RPMI7951 (cell line): ENCODE measurements at places on chromosomes 4 and X. TPM values are rescaled to one million over a fixed set of nuclear protein-coding genes. Genes with fewer than 3 reads are reported as not detected.

DNA sequence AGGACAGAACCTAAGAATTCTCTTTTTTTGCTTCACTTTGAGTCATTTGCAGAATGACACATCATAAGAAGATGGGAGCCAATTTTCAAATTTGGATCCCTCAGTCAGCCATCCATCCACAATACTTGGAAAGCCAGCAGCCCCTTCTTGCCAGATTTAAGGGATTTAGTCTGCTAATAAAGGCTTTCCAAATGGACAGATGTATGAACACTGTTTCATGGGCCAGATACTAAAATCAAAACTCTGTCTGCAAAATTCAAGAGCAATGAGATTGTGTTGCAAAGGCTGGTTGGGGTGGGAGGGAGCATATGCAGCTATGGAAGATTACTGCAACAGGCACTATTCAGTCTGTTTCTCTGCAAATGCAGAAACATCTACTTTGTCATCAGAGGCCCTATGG lies 37.7 kb upstream of the KCNIP4 start:
- DNase-seq = no peak

DNA sequence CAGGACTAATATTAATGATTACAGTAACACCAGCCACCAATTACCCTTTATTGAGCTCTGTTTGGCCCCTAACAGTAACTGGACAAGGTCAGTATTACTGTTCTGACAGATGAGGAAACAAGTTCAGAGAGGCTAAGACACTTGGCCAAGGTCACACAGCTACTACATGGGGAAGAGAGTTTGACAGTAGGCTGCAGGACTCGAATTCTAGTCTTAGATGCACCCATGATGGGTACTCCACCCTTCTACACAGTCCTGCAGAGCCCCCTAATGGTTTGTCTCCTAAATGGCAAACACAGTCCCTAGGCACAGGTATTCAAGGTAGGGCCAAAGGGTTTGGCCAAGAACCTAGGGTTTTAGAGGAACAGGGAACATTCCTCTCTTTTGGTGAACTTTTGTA lies 93.9 kb downstream of the NSUN7 start:
- DNase-seq = no peak

GRCh38 chr4:74117024-74117534 lies 18.1 kb upstream of the CXCL2 start:
- DNase-seq = peak; percentile 96

DNA sequence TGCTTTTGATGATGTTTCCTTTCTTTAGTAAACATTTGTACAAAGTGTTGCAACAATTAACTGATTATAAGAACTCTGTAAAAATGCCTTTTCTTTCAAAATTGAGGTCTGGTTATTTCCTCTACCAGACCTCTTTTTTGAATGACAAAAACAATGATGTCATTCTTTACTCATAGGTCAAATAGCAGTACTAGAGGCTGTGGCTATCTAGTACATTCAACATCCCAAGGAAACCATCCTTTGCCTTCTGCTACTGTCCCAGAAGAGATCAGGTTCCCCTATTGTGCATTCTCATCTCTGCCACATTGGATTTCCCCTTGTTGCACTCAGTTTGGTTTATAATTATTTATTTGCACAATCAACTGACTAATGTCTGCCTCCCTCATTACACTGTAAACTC lies 19.1 kb upstream of the MAD2L1 start:
- no peak for DNase-seq

DNA sequence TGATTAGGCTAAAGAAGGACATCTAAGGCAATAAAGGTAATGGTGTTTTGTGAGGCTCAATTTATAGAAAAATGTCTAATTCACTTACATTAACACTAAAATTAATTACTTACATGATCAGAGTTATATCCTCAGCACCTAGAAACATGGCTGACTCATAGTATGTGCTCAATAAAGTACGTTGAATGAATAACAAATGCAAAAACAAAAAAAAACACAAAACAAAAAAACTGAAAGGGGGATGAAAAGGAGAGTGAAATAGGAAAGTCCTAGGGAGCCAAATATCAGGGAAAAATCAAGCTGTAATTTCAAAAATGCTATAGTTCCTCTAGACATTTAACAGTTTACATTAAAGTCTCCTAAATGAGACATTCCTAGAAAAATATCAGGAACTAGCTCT lies 18.7 kb downstream of the MBNL3 start:
- DNase-seq = no peak

DNA sequence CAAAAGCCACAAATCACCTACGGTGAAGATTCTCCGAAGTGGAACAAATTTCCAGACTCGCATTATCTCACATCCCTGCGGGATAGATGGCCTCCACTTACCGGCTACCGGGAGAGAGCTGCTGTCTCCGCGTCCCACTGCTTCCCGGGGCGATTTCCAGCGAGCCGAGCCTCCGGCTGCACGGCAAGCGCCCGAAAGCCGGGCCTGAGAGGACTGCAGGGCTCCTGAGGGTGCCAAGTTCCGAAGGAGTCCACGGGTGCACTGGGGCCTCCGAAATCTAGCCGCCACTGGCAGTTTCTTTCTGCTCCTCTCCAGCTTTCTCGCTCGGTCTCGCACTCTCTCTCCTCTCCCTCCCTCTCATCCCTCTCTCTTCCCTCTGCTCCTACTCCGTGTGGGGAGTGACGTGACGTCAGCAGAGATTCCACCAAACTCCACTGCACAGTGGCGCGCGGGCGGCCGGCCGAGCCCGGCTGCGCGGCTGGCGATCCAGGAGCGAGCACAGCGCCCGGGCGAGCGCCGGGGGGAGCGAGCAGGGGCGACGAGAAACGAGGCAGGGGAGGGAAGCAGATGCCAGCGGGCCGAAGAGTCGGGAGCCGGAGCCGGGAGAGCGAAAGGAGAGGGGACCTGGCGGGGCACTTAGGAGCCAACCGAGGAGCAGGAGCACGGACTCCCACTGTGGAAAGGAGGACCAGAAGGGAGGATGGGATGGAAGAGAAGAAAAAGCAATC lies 14.0 kb upstream of the PITX2 start:
- peak; percentile 34 for DNase-seq

- no peak for DNase-seq
Observed at GRCh38 chr4:82864336-82864979, 26.5 kb downstream of the SEC31A start.

DNA sequence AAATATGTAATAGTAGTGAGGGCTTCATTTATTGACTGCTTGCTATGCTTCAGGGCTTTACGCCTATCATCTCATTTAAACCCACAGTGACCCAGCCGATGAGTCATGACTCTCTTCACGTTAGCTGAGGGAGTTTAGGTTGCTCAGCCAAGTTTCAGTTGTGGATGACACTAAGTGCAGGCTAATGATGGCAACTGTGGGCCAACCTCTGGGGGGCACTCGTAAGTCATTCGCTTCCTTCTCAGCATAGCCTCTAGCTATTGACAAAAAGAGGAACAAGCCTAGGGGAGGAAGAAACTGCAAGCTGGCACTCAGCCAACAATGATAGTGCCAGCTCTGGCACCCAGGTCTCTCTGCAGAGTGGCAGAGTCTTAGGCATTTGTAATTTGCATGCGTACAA lies 325.0 kb downstream of the ARHGAP10 start:
- DNase-seq = peak; percentile 74

DNA sequence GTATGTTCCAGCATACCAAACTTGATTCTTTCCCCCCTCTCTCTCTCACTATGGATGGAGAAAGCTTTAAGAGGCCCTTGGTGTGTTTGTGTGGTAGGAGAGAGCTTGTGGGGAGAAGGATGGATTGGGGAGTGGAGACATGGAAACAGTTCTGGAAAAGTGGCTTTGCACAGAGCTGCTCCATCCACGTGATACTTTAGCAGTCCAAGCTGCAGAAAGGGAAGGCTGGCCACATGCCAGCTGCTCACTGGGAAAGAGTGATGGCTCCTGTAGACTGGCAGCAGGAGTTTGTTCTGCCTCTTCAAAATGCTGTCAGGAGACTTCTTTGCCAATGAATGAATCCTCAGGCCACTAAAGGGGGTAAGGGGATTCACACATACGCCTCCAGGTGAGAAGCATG lies 21.7 kb upstream of the SEC24B start:
- peak; percentile 23 for DNase-seq

GRCh38 chr4:960636-961350 lies 12.6 kb downstream of the DGKQ start:
- no peak for DNase-seq

- no peak for DNase-seq
Observed at GRCh38 chrX:72308209-72308565, 2.5 kb upstream of the CITED1 start.

DNA sequence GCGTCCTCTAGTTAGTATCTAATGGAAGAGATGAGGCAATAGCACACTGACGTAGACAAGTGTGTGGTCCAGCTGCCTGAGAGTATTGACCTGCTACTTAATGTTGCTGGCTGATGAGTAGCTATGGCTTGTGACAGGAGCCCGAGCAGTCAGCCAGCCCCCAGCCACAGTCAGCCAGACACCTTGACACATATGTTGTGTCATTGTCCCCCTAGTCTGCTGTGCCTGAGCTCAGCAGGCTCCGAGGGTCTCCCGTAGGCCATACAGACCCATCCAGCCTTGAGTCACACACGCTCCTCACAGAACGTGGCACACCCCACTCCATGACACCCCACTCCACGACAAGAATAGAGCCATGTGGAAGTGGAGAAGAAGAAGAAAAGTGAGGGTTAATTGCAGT lies 362.1 kb downstream of the UNC5C start:
- DNase-seq = no peak

- DNase-seq = peak; percentile 69
Observed at GRCh38 chr4:41212616-41213203, 1.6 kb downstream of the APBB2 start.

- DNase-seq = peak; percentile 78
Observed at GRCh38 chr4:105061136-105061696, 85.5 kb upstream of the TET2 start.

- DNase-seq = no peak
Observed at GRCh38 chr4:185307136-185307950, 88.4 kb downstream of the LRP2BP start.

GRCh38 chrX:123740536-123740935 lies 7.7 kb upstream of the THOC2 start:
- no peak for DNase-seq

- DNase-seq = peak; percentile 31
Observed at GRCh38 chr4:128519163-128519830, 231.7 kb upstream of the PGRMC2 start.

GRCh38 chrX:49970674-49971073 lies 48.3 kb downstream of the CLCN5 start:
- no peak for DNase-seq

DNA sequence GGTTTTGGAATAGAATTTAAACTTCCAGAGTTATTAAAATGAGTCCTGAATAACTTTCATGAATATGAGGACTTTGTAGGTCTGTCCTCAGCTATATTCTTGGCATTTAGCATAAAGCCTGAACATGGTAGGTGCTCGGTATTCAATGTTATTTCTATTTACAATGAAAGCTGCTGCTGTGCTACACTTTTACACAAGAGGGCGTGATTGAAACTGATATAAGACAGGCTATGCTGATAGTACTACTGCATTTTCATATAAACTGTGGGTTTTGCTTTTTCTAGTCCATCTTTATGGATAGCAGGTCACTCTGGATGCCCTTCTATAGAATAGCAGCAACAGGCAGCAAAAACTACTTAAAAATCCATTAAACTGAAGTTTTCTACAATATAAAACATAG lies 12.3 kb upstream of the GNPDA2 start:
- DNase-seq = no peak

DNA sequence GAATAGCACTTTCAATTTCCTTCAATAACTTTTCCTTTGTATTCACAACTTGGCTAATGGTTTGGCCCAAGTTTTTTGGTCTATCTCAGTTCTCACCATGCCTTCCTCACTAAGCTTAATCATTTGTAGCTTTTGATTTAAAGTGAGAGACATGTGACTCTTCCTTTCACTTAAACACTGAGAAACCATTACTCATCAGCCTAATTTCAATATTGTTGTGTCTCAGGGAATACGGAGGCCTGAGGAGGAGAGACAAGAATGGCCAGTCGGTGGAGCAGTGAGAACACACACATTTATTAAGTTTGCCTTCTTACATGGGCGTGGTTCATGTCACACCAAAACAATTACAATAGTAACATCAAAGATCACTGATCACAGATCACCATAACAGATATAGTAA lies 56.7 kb downstream of the TSPAN5 start:
- DNase-seq = peak; percentile 62

DNA sequence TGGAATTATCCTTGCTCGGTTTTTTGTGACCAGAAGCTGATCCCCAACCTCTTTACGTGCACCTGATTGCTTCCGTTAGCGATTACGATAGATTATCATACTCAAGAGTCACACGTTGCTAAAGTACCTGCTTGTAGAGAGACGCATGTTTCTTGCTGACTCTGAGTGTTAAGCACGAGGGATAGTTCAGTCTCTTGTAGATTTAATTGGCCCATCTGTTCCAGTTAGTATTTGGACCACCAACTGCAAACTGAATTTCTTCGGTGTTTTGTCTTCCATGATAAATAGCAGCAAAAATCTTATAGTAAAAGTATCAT lies 516 bp upstream of the COX18 start:
- DNase-seq = no peak

DNA sequence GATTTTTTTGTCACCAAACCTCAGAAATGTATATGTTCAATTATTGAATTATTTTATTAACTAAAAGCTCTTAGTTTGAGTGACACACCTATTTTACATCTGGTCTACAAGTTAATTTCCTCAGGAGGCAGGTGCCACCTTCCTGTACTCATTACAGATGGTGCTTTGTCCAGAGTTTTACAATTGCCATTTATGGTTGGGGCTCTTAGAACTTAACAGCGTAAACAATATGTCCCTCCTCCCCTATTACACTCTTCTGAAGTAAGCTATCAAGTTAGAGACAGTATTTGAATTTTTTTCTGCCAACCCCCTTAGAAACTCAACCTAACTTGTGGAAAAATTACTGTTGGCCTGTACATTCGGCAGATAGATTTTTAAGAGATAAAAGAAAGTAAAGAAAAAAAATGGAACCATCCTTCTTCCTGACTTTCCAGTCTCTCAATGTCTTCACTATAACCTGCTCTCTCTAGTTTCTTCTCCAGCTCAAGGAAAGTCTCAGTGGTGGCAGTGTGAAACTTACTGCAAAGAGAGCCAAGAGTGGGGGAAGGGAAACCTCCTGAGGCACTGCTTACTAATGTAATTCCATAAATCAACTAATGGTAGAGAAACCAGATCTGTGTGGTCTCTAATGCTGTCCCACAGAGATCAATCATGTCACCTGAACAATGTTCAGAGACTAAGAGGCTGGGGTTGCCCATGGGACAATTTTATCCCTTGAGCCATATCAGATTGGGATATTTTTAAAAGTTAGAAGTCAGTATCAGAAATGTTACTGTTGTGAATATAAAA lies 7.8 kb downstream of the CXXC4 start:
- DNase-seq = no peak

Gene FGD1
- total RNA-seq = 7.0 and 8.0 TPM in 2 replicates

Gene GLRA3
- total RNA-seq = not detected in 2 replicates

Gene AMELX
- total RNA-seq = not detected in 2 replicates

Gene FREM3
- not detected in 2 replicates for total RNA-seq

Gene AKAP17A
- total RNA-seq = 8.7 and 10.9 TPM in 2 replicates

Gene EDA2R
- 0.72 and 1.6 TPM in 2 replicates for total RNA-seq

Gene SMR3B
- not detected in 2 replicates for total RNA-seq
